Progenitor cell of endocrine pancreas (in vitro differentiated cells): ENCODE measurements at places on chromosomes 1 and 21. TPM values are rescaled to one million over a fixed set of nuclear protein-coding genes. Genes with fewer than 3 reads are reported as not detected.

- no peak for DNase-seq
Measured at GRCh38 chr21:45548711-45549491, 6.7 kb upstream of the SLC19A1 start.

DNA sequence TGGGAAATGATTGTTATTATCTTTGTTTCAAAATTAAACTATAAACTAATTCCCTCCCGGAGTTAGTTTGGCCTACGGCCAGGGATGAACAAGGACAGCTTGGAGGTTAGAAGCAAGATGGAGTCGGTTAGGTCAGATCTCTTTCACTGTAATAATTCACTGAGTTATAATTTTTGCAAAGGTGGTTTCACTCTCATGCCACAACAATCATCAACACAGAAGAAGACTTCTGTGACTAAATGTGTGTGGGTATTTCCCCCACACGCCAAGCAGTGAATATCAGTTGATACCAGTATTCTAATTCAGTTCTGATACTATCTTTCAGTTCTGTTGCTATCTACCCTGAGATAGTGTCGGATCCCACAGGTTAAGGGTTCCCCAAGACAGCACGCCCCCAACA, 215.1 kb downstream of the S1PR1 start:
- no peak for DNase-seq

GRCh38 chr1:158255656-158256055, 1.4 kb downstream of the CD1A start:
- no peak for DNase-seq

- DNase-seq, result no peak
Measured at GRCh38 chr1:236147521-236148469, 5.5 kb downstream of the GPR137B start.

- DNase-seq, result no peak
Measured at GRCh38 chr1:192993426-192994085, 65.6 kb downstream of the UCHL5 start.

DNA sequence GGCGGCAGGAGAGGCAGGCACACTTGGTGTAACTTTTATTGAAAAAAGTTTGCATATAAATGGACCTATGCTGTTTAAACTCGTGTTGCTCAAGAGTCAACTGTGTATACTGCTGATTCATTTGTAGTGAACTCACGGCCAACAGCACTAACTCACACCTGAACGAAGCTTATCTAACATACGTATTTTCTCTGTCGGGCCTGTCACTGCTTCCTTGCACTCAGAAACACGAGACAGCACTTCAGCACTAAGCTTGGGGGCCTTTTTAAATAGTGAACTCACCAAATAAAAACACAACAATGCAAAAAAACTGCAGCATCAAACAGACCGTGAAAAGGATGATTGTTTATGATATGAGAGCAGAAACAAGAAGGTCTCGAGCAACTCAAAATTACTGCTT, 58.9 kb upstream of the NEK2 start:
- no peak for DNase-seq

- DNase-seq, result no peak
Measured at GRCh38 chr1:67816095-67816475, 17.2 kb downstream of the GNG12 start.

Gene OR2L2
- total RNA-seq, result 0.14 and 0.22 TPM in 2 replicates

DNA sequence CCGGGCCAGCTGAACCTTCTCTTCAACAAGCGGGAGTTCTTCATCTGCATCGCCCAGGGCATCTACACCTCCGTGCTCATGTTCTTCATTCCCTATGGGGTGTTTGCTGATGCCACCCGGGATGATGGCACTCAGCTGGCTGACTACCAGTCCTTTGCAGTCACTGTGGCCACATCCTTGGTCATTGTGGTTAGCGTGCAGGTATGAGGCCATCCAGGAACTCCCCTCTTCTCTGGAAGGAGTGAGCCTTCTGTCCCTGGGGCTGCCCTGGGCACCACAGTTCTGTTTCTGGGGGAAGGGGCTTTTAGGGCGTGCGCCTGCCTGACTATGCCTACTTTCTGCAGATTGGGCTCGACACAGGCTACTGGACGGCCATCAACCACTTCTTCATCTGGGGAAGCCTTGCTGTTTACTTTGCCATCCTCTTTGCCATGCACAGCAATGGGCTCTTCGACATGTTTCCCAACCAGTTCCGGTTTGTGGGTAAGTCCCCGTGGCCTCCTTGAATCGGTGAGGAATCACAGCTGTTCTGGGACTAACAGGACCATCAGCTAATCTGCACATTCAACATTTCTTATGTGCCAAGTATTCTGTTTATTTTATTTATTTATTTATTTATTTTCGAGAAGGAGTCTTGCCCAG, 21.1 kb downstream of the ATP8B2 start:
- DNase-seq, result no peak

Gene LCE1F
- not detected in 2 replicates for total RNA-seq

- DNase-seq, result no peak
Measured at GRCh38 chr1:170402476-170403311, 129.3 kb upstream of the GORAB start.

GRCh38 chr1:209154912-209155311, 428.6 kb upstream of the CAMK1G start:
- no peak for DNase-seq
